ENCODE measurements at places on chromosomes 2 and 18.

- no peak for DNase-seq
These were observed 122.3 kb upstream of the CAB39 start for GRCh38 chr2:230590333-230590732.

DNA sequence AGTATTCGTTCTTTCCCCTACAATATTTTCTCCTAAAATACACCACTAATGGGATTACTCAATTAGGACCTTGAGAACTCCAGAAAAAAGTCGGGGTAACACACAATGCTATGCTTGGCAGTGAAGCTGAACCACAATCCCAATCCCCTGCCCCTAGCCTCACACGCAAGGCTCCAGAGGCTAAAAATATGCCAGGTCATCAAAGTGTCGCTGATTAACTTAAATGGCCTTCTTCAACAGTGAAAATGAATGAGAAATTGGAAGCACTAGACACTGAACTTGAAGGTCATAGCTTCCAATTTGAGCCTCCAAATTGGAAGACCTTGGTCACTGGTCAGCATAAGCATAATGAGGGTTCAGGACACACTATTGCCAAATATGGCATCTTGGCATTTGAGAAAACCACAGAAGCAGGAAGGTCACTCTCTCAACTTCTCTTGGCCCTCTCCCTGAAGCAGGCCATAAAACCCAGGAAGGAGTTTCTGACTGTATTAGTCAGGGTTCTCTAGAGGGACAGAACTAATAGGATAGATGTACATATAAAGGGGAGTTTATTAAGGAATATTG, 86.0 kb upstream of the SATB2 start:
- no peak for DNase-seq

DNA sequence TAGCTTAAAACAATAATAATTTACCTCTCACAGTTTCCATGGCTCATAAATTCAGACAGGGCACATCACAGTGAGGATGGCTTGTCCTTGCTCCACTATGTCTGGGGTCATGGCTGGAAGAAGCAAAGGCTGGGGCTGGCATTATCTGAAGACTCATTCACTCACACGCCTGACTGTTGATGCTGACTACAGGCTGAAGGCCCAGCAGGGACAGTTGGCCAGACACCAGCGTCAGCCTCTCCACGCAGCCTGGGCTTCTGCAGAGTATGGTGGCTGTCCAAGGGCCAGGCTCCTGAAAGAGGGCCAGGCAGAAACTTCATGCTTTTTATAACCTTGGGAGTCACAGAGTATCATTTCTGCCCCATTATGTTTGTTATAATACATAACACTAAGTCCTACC, 33.4 kb downstream of the YPEL5 start:
- no peak for DNase-seq

GRCh38 chr2:169131587-169132512, 62.5 kb downstream of the DHRS9 start:
- no peak for DNase-seq

GRCh38 chr2:65654496-65654895, 222.1 kb upstream of the SPRED2 start:
- DNase-seq, result no peak

DNA sequence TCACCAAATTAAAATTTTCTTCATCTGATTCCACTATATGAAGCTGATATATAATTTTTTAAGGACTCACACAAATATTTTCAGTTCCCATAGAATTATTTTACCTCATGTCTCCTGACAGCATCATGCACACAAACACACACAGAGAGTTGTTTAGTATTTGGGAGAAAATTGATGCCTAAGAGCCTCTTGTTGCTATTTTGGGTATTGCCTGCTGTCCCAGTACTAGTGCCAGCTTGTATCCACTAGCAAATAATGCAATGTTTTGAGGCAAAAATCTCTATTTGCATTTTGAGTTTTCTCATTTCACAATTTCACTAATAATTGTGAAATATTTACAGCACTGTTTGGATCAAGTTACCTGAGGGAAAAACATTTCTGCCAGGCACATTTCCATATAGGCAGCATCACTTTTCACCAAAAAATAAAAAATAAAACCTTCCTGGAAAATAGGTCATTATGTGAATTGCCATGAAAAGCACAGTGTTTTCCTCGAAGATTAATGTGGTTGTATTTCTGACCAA, 328.2 kb downstream of the KCNJ3 start:
- no peak for DNase-seq

GRCh38 chr2:67938053-67938452, 124.8 kb downstream of the C1D start:
- DNase-seq, result no peak

- DNase-seq, result no peak
These were observed 31.3 kb downstream of the CD226 start for GRCh38 chr18:69916412-69916811.

DNA sequence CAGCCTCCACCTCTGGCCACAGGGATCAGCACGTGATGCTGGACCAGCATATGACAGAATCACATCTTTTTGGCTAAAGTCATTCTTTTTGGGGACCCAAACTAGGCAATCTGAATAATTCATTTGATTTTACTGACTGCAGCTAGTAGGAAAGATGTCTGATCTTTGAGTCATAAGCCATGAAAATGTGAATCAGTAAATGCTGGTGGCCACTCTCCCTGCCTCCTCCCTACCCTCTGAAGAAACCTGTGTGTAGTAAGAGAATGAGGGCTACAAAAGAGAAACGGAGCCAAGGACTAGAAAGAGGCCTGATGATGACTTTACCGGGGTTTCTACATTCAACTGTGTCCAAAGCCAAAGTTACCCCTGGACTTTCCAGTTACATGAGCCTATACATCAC, 10.1 kb upstream of the LRPPRC start:
- DNase-seq, result no peak

- DNase-seq, result no peak
These were observed 36.3 kb downstream of the PTPRM start for GRCh38 chr18:7603259-7604000.

- no peak for DNase-seq
These were observed 221.9 kb downstream of the NDUFA10 start for GRCh38 chr2:239803102-239803765.

DNA sequence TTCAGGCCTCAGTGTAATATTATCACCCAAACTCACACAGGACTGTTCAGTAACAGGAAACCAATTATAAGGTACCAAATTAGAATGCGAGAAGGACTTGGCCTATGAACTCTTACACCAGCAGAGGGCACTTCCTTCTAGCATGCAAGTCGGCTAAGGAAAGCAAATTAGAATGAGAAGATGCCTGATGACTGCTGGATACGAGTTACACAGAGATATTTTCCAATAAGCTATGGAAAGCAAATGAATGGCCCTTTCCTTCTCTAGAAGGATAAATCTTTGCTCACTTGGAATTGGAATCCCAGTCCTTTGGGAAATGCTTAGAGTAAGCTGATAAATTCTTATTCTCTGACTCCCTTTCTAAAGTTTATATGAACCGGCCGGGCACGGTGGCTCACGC, 109.8 kb downstream of the AP1S3 start:
- DNase-seq, result peak; percentile 1

GRCh38 chr2:26088038-26088643, 54.3 kb downstream of the RAB10 start:
- no peak for DNase-seq

Data from stimulated activated CD8-positive, alpha-beta memory T cell treated with anti-CD3 and anti-CD28 coated beads, Interleukin-4, amount 100 ng/mL, for 24 hours (primary cell).